NCI-H2171 (cell line): ENCODE measurements at places on chromosomes 11 and 22.

DNA sequence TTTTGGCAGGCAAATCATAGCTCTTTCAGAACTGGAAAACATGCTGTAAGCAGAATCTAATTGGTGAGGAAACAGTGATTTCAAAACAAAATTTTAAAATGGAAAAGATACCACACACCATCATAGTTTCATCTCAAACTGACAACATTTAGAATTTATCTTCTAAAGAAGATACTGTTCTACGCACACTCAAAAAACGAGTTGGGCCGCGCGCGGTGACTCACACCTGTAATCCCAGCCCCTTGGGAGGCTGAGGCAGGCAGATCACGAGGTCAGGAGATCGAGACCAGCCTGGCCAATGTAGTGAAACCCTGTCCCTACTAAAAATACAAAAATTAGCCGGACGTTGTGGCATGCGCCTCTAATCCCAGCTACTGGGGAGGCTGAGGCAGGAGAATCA lies 44.2 kb upstream of the ADSL start:
- no peak for DNase-seq

GRCh38 chr11:113189909-113190667 lies 124.3 kb upstream of the TTC12 start:
- no peak for DNase-seq

DNA sequence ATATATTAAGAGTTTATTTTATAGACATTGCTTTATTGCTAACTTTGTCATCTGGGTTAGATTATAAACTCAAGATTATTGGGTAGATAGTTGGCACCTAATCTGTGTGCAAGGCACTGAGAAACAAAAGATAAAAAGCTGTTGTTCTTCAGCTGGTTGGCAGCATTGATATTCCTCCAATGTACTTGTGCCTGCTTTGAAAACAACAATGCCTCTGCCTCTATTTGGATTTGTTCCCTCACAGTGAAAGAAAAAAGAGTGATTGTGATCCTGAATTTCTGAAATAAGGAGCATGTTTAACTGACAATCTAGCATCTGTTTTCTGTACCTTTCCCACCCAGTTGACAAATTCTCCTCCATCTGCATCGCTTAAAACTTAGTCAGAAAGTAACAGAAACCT lies 98.3 kb downstream of the TYR start:
- no peak for DNase-seq

- no peak for DNase-seq
Observed at GRCh38 chr11:69425895-69426544, 55.4 kb upstream of the LINC01488 start.

DNA sequence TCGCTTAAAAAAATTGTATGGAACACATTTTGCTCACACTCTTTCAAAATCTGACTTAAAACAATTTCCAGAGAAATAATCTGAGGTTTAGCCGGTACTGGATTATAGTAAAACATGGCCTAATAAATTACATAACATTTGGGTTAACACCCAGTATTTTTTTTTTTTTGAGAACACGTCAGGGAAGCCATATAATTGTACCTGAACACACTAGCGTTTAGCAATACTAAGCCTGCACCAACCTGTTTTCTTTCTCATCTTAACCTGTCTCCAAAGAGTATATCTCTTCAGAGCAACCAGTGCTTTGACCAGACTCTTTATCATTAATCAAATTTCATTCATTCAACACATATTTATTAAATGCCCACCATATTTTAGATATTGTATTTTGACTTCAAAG lies 2.0 kb upstream of the POGLUT3 start:
- DNase-seq, result no peak

DNA sequence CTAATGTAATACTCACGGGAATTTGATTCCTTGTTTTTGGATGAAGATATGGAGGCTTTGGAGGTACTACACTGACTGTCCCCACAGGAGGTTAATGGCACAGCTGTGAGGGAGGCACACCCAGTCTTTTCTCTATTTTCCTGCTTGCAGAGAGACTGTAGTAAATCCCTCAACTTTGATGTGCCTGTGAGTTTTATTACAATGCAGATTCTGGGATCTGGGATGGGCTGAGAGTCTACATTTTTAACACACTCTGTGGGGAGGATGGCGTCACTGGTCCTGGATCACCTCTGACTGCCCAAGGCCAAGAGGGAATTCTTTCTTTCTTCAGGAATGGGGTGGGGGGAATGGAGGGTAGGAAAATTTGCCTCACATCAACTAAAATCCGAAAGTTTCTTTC lies 80.2 kb upstream of the NTM start:
- DNase-seq, result no peak

GRCh38 chr22:35593071-35593890 lies 23.8 kb downstream of the MB start:
- DNase-seq, result no peak

DNA sequence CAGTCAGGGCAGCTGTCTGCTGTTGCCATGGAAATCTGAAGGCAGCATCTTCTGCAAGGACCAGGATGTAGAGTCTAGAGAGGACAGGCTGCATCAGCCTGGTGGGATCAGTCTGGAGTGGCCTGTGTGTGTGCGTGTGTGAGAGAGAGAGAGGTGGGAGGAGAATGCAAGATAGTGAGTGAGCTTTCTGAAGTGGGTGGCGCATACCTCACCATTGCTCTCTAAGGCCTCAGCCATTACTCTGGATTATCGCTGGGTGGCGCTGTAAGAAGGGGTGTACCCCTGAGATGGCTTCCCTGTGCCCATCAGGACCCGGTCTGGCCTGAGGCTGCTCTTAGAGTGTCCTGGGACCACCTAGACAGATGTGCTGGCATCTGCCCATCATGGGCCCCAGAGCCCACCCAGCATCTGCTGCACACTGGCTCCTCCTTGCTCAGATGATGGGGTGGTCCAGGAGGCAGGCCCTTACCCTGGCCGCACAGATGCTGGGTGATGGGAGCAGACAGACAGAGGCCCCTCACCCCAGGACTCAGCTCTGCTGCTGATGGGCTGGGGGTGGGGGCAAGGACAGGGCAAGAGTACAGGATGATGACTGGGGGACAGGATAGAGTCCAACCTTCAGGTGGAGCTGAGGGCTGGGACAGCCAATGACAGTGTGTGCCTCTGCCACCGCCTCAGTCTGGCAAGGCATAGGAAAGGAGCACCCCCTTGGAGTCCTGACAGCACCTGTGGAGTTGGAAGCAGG lies 25.7 kb upstream of the TUB start:
- no peak for DNase-seq

DNA sequence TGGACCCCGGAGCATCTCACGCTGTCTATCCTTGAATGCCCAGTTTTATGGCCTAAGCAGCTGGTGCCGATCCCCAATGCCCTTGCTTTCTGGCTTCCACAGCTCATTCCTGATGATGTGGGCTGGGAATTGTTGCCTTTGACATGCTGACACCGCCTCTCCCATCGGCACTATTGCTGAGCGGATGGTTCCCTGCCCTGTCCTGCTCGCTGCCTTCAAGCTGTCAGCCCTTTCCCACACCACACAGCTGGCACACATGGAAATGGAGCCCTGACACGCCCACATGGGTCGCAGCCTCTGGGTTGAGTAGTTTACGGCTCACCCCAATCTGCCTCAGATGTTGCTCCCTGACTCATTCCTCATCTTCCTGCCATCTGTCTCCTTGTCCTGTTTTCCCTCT lies 110.2 kb upstream of the SESN3 start:
- DNase-seq, result peak; percentile 64

DNA sequence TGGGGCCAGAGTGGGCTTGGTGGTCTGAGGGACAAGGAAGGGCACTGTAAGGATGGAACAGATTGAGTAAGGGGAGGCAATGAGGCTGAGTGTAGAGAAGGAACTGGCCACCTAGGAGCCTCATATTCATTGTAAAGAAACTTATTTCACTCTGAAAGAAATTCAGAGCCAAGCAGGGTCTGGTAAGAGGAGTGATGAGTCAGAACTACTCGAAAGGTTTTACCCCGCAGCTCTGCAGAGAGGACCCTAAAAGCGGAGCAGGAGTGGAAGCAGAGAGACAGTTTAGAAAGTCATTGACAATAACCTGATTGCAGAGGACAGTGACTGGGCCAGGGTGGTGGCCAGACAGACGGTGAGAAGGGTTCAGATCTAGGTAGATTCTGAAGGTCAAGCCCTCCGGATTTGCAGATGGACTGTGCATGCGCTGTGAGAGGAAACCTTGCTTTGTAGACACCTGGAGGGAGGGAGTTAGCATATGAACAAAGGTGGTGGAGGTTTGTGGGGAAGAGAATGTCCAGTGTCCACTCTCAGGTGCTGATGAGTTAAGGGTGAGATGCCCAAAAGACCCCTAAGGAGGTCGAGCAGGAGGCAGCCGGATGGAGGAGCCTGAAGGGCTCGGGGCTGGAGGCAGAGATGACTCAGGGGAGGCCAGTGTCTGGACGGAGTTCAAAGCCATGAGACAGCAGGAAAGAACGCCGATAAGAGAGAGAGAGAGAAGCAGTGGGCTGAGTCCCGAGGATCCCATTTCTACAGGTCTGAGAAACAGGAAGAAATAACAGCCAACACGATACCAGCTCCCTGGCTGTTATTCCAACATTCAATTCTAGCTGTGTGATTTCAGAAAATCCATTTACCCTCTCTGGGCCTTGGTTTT lies 546.0 kb downstream of the BRD1 start:
- DNase-seq, result no peak

DNA sequence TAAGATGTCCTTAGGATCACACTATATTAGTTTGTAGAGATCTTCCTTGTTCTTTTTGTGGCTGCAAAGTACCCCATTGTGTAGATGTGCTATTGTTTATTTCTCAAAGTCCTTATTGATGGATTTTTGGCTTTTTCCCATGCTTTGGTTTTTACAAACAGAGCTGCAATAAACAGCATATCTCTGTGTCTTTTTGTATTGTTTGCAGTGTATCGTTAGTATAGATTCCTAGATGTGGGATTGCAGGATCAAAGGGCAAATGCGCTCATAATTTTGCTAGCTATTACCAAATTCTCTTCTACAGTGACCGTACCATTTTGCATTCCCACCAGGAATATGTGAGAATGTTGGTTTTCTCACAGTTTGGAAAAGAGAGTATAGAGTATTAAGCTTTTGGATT lies 27.5 kb upstream of the FTH1 start:
- DNase-seq, result no peak

DNA sequence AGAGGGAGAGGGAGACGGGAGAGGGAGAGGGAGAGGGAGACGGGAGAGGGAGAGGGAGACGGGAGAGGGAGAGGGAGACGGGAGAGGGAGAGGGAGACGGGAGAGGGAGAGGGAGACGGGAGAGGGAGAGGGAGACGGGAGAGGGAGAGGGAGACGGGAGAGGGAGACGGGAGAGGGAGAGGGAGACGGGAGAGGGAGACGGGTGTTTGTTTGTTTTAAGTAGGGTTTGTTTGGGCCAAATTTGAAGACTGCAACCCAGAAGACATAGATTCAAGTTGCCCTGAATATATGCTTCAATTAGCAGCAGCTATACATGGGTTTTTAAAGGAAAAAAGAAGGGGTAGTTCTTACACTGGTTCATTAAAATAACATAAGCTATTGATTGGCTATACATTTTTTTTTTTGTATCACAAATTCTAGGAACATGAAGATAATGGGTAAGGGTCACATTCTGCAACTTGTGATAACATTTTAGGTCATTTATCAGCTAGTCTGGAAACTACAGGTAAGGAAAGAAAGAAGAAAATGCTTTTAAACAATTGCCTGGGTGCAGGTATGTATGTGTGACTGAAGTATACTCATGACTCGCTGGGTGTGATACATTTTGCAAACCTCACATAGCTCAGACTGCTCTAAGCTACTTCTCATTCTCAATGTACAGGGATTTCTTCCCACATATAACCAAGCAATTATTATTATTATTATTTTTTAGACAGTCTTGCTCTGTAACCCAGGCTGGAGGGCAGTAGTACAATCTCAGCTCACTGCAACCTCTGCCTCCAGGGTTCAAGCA lies 67.3 kb downstream of the MCHR1 start:
- no peak for DNase-seq

DNA sequence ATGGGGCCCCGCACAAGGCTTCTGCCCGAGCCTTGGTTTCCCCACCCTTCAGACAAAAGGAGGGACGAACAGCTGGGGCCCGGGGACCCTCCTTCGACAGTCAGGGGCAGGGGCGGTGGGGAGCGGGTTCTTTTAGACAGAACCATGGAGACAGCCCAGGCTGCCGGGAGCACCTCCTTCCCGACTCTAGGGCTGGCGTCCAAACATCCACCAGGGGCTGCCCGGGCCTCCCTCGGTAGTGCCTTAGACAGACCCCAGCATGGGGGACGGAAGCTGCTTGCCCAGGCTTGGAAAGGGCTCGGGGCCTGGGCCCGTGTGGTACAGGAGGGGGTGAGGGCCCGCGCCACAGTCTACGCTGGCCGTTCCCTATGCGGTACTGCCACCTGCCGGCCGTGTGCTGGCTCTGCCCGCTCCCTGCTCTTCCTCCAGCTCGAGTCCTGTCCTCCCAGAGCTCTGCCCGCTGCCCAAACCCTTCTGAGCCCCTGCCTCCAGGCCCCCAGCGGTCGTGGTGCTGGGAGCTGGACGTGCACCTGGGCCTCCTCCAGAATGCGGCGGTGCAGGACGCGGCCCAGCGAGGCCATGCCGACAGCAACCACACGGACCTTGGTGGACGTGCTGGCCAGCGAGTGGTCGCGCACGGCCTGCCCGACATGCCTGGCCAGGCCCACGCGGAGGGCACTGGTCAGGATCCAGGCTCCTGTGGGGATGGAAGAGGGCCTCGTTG lies 20.1 kb downstream of the TSSC4 start:
- DNase-seq, result peak; percentile 31
